ENCODE measurements at places on chromosomes 1 and 21.

- no peak for DNase-seq
Observed at GRCh38 chr1:208156741-208157140, 87.4 kb downstream of the PLXNA2 start.

- DNase-seq: no peak
Observed at GRCh38 chr1:99691175-99691574, 45.3 kb downstream of the PALMD start.

GRCh38 chr1:163414778-163415177 is 93.0 kb downstream of the NUF2 start:
- no peak for DNase-seq

- no peak for DNase-seq
Observed at GRCh38 chr1:225688345-225688744, 35.4 kb upstream of the ENAH start.

DNA sequence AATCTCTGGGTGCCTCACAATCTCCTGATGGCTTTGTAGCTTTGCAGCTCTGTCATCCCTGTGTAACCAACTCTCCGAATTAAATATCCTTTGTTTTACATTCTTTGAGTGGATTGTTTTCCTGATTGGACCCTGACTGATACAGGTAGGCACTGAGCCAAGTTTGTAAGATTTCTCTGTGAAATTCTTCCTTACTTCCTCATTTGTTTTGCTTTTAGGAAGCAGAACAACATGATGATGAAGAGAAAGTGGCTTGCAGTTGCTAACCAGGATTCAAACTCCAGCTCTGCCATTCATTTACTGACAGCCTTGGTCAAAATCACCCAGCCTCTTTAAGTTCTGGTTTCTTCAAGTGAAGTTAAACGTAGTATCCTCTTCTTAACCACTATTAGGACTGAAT is 452.3 kb downstream of the OMA1 start:
- DNase-seq: no peak

GRCh38 chr1:232509570-232509969 is 120.4 kb downstream of the SIPA1L2 start:
- peak; percentile 38 for DNase-seq

DNA sequence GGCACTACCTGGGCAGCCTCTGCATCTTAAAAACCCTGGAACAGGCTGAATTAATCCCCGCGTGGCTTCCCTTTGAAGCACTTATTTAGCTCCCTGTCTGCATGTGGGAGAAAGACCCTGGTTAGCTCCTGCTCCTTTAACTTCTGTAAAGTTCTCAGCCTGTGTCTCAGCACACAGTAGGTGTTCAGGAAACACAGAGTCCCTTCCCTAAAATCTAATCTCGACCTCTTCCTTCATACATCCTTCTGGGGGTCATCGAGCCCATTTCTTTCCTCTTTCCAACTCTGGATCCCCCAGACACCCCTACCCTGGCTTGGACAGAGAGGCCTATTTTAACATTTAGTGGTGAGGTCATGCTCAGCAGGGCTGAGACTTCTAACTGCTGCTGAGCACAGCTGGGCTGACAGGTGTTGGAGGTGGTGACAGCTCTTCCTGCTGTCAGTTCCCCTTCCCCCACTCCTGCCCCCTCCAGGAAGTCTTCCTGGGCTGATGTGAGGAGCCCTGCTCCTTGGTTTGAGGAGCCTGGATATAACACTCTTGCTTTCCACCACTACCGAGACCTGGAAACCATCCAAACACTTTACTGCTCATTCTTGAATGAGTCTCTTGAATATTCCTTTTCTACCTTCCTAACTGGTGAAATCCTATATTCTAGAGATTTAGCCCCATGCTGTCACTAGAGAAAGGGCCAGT is 5.3 kb downstream of the E2F2 start:
- no peak for DNase-seq

DNA sequence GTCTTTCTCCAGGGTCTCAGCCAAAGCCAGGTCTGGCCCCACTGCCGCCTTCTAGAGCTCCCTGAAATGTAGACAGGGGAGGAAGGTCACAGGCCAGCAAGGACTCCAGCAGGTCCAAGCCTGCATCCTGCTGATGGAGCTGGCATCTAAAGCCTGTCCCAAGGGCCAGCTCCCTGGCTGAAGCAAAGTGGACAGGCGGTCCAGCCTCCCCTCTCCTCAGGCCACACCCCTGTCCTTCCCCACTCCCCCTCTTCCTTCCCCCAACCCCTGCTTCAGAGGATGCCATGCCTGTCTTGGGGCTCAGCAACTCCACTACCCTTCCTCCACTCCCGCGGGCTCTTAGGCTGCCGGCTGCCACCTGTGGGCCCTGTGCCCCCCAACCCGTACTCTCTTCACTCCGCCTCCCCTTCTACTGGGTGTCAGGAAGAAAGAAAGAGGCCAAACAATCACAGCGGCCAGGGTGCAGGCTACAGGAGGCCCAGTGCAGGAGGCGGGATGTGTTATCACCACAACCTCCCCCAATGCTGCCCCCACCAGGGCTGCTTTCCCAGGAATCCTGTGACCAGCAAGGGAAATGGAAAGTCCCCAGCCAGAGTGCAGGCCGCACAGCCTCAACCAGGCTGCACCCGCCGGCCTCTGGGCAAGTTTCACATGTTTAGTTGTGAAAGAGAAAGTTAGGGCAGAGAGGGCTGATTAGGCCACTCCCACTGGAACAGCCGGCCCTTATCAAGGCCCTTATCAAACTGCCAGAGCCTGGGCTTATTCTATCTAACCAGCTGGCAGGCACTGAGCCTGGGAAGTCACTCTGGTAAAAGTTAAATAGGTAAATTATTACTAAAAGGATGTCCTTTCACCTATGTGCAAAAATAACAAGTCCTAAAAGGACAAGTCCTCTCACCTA is 34.1 kb downstream of the ACOT7 start:
- DNase-seq: peak; percentile 53

DNA sequence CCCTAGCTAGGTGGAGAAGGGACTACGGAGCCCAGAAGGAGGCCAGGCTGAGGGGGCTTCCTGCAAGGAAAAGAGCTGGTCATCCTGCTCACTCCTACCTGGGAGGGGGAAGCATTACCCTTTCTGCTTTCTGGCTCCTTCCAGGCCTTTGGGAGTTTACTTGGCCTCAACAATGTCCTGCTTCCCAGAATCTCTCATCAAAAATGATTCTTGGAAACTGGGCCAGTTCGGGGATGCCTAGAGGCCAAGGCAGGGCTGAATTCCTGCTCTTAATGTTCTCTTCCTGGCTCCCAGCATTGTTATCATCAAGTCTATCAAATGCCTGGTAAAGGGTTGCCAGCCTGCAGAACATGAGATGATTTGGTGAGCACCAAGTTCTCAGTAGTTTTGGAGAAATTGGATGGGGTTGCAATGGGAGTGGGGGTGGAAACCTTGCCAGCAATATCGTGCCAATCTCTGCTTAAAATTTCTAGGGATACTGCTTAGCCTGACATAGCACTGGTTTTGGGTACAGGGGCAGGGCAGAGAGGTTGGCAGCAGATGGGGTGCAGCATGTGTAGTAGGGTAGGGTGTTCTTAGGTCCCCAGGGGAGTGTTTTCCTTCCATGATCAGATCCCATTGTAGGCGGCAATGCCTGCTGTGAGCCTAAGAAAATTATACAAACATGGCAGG is 7.7 kb upstream of the PAFAH2 start:
- no peak for DNase-seq

GRCh38 chr1:75771978-75772377 is 14.1 kb upstream of the RABGGTB start:
- no peak for DNase-seq

GRCh38 chr1:147496571-147497210 is 44.6 kb upstream of the BCL9 start:
- peak; percentile 33 for DNase-seq

DNA sequence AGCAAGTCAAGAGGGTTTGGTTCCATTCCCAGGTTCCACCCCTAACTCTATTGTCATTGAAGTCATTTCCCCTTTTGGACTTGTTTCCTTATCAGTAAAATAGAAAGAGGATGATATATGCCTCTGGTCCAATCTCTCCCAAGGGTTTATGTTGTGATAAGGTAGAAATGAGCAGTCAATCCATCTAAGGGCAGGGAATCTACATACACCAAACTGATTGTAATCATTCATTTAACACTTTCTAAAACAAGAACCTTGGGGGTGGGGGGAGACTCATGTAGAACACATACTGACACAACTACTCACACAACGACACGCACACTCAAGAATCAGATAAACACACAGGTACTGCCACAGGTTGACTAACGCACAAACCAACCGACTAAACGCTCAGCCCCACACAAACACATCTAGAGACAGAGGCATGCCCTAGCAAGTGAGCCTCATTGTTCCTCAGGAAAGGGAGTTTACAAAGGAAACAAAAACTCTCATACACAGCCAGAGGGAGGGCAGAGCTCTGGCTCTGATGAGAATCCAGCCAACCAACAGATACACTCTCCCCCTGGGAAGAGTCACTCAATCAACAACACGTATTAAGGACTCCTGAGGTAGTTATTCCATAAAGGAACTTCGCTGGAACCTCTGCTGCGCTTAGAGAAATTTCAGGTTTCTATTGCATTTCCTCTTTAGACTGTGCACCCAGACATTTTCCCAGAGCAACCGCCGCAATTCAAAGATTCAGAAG is 1.0 kb downstream of the F11R start:
- no peak for DNase-seq
